Choroid plexus epithelial cell (primary cell): ENCODE measurements at places on chromosomes 7 and 10.

DNA sequence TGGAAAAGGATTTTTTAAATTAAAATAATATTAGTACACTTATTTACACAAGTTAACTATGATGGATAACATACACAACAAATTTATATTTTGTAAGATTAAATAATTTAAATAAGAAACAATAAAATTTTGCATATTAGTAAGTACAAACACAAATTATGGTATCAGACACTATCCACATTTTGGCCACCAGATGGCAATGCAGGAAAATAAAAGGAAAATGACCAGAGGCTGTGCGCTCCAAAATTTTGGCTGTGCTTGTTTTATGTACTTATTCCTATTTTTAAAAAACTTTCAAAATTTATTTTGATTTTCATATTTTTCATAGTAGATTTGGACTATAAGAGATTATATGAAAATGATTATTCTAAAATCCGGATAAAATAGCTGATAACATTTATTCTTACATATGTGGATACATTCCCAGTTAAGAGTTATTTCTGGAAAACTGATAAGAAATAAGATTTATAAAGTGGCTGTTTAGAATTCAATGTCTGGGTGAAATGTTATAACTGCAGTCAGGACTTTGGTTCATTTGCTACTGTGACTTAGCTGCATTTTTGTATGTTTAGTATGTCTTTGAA is 274.7 kb upstream of the HGF start:
- peak; percentile 73 for DNase-seq

DNA sequence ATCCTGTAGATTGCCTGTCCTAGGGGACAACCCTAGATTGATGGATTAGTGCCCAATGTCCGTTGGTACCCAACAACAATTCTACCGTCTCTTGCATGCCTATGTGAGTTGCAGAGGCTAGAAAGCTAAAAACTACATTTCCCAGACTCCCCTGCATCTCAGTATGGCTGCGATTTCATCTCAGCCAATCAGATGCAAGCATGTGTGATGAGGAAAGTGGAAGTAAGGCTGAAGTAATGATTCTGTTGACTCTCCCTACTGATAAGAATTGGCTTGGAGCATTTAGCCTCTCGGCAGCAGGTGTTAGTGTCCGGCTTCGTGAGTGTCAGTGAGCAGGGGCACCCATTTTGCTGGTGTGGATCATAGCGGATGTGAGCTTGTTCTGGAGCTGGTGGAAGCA is 171.9 kb downstream of the FGFR2 start:
- DNase-seq = no peak

- DNase-seq = no peak
These were observed 8.0 kb downstream of the CALHM3 start for GRCh38 chr10:103470761-103471653.

DNA sequence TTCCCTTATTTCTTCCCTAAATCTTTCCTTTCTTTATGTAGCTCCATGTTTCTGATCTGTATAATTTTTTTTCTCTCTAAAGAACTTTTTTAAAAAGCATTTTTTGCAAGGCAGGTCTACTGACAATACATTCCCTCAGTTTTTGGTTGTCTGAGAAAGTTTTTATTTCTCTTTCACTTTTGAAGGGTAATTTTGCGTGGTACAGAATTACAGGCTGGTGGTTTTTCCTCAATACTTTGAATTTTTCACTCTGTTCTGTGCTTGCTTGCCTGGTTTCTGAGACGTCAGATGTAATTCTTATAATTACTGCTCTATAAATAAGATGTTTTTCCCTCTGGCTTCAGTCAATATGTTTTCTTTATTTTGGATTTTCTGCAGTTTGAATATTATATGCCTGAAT is 205.4 kb upstream of the VSTM2A start:
- no peak for DNase-seq

DNA sequence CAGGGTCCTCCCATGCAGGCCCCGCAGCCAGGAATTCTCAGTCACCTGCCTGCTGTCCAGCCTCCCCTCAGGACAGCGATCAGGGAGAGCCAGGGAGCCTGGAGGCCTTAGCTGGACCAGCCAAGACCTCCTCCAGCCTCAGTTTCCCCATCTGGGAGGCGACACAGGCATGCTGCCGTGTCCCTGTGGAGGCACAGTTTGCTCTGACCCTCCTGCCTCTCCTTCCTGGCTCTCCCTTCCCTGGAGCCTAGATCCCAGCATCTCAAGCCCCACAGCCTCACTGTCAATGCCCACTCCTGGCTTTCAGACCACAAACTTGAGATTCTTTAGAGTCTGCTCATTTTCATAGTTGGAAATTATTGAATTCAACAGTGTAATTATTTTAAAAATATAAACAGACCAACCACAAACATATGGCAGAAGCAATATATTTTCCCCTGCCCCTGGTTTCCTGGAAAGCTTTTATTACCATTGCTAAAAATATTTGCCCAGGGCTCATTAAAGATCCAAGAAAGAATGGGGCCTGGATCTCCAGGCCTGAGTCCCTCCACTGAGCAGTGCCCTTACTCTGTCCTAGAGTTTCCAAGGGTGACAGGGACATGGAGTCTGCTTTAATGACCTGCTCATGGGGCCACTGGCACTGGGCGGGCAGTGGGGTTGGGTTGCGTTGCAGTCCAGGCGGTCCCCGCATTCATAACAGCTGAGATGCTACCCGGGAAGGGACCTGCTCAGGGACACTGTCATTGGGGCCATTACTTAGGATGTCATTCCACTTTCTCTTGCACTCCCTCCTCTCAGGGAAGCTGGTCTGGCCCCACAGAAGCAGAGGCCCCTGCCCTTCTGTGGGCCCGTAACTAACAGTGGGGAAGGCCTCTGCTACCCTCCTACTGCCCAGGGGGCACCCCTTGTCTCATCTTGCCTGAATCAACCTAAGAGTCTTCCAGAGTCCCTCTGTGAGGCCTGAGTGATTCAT is 81.6 kb upstream of the CHST15 start:
- DNase-seq = no peak

DNA sequence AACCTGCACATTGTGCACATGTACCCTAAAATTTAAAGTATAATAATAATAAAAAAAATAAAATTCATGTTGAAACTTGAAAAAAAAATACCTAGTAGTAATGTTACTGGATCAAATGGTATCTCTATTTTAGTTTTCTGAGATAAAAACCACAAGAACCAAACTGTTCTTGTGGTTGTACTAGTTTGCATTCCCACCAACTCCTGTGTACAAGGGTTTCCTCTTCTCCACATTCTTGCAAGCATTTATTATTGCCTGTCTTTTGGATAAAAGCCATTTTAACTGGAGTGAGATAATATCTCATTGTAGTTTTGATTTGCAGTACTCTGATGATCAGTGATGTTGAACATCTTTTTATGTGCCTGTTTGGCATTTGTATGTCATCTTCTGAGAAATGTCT is 177.7 kb downstream of the KIF20B start:
- DNase-seq = peak; percentile 51

DNA sequence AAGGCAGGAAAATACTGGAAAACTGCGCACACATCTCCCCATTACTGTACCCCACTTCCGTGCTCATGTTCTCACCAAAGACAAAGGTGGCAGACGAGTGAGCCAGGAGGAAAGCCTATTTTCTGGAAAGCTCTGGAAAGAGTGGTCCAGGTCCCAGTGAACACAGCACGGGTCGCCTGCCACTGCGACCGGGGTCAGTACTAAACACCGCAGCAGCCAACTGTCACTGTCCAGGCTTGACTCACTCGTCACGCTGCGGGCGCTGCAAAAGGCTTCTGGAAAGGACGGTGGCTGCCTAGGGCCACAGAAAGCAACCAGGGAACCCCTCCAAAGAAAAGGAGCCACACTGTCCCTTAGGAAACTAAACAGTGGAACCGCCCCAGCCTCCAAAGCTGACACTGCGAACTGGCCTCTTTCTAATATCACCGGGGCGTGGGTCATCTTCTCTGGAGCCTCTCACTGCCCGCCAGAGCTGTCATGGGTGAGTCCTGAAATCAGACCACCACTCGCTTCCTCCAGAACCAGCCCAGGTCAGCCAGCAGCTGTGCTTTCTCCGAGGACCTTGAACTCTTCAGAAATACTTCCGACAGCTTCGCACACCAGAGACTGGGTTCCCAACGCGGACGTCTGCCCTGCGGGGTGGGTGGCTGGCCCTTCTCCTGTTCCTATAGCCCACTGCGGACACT is 4.0 kb downstream of the RADIL start:
- no peak for DNase-seq

- peak; percentile 95 for DNase-seq
These were observed 69.0 kb upstream of the PDCD4 start for GRCh38 chr10:110802551-110803238.

- no peak for DNase-seq
These were observed 147.5 kb downstream of the RAB11FIP2 start for GRCh38 chr10:117899181-117899683.

GRCh38 chr7:116702046-116702785 is 30.2 kb downstream of the MET start:
- no peak for DNase-seq

DNA sequence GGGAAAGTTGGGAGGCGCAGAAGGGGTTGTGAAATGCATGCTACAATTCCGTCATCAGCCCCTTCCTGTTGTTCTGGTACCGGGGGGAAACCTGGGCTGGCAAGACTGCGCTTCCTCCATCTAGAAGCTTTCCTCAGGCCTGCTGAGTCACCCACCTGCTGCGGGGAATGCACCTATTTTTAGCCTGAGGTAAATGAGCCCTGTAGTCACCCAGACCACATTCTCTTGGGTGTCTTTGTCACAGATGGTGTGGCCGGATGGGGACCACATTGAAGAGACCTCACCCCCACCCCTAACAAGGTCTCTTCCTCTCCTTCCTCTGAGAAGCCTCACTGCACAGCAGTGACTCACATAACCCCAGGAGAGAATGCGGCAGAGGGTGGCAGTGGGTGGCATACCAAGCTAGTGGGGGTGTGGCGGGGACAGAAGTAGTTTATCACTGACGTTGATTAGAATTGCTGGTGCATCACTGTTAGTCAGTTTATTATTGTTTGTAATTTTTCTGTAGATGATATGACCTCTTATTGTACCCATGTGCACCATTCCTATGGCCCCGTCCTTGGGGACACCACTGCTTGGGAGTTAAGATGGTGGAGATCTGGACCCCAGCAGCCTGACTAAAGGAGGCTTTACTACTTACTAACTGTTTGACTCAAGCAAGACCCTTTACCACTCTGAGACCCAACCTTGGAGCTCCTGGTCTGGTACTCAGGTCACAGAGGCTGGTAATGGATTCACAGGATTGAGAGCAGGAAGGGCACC is 83.0 kb upstream of the DUSP5 start:
- DNase-seq = peak; percentile 69

GRCh38 chr10:131724169-131724545 is 176.7 kb upstream of the PPP2R2D start:
- DNase-seq = no peak

DNA sequence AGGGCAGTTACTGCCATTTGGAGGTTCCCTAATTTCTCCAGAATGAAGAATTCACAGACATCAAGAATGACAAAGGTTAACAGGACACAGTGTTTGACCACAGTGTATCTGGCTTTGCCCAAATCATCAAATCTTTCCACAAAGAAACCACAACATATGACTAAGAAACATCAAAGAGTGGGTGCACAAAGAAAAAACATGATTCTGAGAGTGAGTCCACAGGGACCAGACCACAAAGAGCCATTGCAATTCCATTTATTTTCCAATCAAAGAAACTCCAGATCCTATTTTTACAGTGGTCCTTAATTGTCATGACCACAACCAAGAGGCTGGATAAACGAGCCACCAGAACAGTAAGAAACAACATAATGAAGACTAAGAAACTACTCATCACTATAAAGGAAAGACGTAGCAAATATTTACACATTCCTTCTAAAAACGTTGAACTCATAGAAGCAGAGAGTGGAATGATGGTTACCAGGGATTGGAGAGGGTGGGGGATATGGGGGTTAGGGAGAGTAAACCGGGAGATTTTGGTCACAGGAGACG is 286.5 kb downstream of the DOCK4 start:
- DNase-seq = peak; percentile 43

DNA sequence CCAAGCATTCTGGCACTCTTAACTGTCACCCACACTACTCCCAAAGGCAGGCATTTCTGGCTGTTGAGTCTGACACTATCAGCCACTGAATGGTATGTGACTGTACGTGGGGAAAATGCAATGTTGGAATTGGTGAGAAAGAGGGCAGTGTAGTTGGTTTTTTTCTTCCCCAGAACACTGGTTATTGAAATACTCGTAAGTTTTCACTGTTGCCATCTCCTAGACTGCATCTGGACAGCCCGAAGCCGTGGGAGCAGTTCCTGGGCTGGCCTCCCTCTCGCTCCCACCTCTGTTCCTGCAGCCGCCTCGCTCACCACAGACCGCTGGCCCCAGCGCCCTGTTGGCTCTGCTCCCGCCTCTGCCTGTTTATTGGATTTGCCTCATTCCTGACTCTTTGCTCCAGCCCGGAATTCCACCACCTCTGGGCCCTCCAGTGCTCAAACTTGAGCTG is 5.7 kb downstream of the PLCE1 start:
- DNase-seq = peak; percentile 22
